ENCODE measurements at places on chromosomes 6 and 20.

GRCh38 chr6:124882579-124883393 is 79.5 kb upstream of the RNF217 start:
- DNase-seq = no peak

DNA sequence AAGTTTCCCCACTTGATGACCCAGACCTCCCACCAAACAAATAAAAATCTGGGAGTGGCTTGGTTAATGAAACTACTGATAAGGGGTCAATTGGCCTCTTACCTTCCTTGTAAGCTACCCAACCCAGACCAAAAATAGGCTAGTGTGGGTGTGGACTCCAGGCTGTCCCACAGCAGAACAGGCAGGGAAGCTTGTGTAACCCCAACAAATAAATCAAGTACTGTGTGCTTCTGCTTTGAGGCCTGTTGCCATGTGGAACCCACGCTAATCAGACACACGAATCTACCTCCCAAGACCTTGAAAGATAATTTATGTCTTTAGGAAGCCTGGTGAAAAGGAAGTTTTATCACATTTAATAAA is 33.7 kb upstream of the PAQR8 start:
- DNase-seq = no peak

- no peak for DNase-seq
These were observed 44.9 kb upstream of the BCAS1 start for GRCh38 chr20:54115172-54115854.

DNA sequence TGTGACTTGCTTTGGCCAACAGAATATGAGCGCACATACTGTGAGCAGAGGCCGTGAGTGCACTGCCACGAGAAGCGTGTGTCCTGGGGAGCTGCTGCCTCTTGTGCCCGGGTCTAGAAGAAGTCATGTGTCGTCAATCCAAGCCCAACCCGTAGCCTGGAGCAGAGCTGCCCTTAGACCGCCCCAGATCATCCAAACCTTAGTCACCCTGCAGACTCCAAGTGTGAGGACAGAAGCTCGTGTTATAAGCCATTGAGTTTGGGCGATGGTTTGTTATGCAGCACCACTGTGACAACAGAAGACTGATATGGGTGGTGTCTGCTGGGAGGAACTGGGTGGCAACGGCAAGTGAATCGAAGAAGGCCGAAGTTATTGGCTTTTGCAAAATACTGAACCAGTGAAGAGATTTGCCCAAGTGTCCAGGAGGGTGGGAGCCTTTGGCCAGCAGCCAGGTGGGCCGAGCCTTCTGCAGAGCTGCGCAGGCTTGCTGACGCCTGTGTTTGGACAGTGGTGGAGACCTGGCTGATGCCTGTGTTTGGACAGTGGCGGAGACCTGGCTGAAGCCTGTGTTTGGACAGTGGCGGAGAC is 101.3 kb upstream of the SULF2 start:
- no peak for DNase-seq

DNA sequence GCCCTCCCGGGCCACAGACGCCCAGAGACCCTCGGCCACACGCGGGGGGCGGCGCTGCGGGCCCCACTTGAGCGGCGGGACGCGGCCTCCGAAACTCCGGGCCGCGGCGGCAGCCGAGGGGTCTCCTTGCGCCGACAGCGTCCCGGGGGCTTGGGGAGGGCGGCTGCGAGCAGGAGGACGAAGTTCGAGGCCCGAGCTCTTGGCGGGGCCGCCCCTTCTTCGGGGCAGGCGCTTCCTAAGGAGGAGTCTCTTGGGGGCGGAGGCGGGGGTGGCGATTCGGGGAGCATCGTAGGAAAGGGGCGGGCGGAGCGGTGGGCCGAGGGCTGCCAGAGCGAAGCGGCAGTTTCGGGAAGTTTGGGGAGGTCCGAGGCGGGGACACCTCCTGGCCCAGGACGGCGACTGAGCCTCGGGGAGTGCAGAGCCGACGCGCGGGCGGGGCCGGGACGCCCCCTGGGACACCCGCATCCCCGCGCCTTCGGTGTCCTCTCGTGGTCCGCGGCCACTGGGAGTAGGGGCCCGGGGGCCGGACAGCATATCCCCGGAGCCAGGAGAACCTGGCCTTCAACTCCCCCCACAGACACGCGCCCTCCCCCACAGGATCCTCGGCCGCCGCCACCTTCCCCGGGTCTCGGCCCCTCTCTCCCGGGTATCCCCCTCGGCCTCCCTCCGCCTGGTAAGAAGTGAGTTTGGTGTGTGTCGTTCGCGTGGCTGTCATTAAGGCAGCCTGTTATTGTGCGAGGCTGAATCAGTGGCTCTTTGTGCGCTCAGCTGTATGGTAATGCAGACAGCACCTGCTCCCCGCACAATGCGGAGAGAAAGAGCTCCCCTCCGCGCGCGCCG is 613 bp upstream of the DLL1 start:
- DNase-seq = no peak

DNA sequence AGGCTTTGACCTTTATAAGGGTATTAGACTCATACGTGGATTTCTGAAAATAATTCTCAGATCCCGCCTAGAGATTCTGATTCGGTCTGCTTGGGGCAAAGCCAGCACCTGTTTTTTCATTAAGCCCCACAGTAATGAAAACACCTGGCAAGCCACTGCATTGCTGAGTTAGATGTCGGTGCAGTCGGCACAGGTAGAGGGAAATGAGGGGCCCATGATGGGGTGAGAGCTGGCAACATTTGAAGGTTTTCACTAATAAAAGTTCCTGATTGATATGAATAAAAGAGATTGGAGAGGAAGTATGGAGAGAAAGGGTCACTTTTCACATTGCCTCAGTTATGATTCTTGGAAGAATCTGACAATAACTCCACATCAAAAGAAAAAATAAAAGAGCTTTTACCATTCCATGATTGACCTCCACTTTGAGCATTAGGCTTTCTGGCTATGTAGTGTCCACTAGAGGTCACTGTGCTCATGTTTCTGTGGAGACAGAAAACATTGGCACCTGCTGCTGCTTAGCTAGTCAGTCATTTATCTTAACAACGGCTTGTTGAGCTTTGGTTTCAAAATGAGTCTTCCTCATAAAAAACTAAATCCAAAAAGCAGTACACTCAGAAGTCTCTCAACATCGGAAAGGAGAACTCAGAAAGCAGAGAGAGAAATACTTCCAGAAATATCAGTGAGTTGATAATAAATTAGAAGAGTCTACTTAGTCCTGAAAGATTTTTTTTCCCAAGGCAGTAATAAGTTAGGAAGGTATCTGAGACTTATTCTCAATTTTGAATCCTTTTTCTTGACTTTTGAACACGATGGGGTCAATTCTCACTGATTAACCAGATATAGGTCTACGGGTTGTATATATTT is 53.3 kb upstream of the KLHL31 start:
- no peak for DNase-seq

DNA sequence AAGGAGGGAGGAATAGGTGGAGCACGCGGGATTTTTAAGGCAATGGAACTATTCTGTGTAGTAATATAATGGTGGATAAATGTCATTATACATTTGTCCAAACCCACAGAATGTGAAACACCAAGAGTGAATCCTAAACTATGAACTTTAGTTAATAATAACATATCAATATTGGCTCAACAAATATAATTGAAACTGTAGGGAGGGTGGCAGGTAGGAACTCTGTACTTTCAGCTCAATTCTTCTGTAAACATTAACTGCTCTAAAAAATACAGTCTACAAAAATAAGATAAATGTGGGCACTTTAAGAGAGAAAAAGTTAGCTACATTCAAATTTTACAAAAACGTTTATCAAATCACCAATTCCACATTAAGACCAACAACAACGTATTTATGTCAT is 136.7 kb upstream of the RUNX2 start:
- no peak for DNase-seq

DNA sequence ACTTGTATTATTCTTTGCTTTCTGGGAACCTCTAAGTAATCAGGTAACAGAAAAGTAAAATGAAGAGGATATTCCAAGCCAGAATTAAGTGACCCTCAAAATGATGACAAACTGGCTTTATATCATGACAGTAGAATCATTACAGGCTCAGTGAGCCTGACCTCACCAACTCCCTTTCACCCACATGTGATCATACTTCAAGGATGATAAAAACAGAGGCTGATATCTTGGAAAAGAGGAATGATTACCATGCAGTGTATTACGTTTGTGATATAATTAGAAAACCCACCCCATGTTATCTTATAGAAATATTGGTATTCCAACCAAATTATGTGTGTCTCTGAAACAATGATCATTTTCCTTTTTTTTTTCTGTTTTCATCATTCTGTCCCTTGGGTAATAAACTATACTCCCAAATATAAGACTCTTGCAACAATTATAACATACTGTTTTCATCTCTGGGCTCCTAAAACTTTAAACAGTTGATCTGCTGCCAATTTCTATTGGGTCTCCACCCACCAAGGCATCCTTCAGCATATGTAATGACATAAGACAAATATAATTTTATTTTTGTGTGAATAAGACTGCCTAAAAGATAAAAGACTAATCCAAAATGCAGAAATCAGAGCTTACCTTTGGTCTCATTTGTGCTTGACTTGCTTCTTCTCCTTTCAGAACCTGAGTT is 115.7 kb downstream of the DST start:
- no peak for DNase-seq

DNA sequence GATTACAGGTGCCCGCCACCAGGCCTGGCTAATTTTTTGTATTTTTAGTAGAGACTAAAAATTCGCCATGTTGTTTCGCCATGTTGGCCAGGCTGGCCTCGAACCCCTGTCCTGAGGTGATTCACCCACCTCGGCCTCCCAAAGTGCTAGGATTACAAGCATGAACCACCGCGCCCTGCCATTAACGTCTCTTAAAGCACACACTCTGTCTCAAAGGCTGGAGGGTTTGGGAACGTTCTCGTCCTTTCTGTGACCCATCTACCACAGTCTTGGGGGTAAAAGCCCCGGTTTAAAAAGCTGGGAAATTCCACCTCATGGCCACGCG is 57.8 kb upstream of the ARID1B start:
- DNase-seq = no peak

- no peak for DNase-seq
These were observed 614.5 kb downstream of the PKHD1 start for GRCh38 chr6:51472745-51473487.

- no peak for DNase-seq
These were observed 157.1 kb upstream of the THEMIS start for GRCh38 chr6:128057946-128058345.

DNA sequence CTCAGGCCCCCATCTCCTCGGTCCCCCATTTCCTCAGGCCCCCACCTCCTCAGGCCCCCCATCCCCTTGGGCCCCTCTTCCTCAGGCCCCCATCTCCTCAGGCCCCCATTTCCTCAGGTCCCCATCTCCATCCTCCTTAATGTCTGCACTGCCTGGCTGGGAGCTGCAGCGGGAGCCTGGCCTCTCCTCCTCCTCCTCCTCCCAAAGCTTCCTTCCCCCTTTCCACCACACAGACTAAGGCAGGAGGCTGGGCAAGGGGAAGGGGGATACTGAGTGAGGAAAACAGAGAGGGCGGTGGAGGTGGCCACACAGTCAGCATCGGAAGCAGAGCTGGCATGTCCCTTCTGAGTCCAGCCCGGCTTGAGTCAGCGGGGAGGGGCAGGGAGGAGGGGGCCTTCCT is 122.6 kb upstream of the RPS6KA2 start:
- no peak for DNase-seq

- no peak for DNase-seq
These were observed 1.2 kb downstream of the LMBRD1 start for GRCh38 chr6:69795469-69796072.

DNA sequence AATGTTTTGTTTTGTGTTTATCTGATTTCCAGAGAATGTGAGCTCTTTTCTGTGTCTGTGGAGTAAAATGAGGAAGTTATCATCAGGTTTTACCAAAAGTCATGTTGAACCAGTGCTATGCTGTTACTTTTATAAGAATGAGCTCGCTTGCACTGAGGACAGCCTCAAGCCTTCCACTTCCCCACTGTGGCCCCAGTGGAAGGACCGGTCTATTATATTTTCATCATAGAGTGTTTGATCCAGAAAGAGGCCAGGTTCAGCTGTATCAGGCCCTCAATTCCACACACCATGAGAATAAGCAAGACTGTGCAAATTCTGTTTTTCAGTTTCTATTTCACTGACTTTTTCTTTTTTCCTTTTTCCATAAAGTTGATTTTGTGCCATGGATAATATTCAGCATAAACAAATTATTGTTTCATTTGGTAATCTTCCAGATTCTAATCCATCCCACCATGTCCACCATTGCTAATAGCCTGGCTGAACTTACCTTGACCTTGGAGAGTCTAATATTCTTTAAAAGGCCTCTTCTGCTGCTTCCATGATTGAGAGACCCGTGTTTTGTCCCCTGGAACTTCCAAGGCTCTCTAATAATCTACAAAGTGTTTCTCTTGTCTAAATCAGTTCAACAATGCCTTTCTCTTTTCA is 286.2 kb downstream of the THBS2 start:
- no peak for DNase-seq

GRCh38 chr6:38739532-38739931 is 24.4 kb downstream of the DNAH8 start:
- no peak for DNase-seq

- no peak for DNase-seq
These were observed 40.1 kb downstream of the JAG1 start for GRCh38 chr20:10633718-10634117.

DNA sequence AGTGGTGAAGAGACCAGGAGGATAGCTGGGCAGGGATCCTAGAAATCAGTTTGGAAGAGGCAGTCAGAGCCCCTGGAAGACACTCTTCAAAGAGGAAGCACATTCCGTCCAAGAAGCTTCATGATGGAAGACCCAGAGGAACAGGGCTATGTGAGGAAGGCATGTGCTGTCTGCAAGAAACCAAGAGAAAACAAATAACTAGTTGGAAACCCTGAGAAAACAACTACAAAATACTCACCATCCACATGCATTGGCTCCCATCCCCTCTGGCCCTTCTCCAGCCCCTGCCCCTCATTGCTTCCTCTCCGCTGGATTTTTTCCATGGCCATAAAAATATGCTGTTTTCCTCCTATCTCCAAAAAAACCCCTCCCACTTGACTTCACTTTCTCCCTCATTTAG is 40.9 kb upstream of the SMOC2 start:
- no peak for DNase-seq

DNA sequence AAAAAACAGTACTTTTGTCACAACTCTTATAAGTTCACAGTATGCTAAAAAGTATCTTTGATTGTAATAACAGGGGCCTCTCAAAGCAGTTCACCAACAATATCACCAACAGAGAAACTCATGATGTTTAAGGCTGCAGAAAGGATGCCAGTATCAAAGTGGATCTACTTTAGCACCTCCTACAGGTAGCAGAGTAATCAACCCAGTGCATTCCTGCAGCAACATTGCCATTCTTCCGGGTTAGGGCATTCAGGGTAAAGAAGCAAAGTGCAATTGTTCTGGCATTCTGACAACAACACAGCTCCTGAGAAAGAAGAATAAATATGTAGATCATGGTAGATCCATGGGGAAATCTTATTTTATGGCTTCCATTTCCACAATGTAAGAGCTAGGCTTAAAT is 7.6 kb upstream of the SLC17A4 start:
- no peak for DNase-seq

DNA sequence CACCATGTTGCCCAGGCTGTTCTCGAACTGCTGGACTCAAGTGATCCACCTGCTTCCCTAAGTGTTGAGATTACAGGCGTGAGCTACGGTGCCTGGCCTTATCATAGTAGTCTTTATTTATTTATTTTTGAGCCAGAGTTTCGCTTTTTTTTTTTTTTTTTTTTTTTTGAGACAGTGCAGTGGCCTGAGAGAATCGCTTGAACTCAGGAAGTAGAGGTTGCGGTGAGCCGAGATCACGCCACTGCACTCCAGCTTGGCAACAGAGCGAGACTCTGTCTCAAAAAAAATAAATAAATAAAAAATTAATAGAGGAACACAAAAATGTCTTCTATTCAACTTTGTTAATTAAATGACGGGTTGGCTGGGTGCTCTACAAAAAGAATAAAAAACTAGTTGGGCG is 12.9 kb downstream of the MAPRE1 start:
- no peak for DNase-seq

All from activated CD8-positive, alpha-beta memory T cell treated with anti-CD3 and anti-CD28 coated beads for 1 hour (primary cell).